ENCODE measurements at places on chromosomes 5 and 9.

DNA sequence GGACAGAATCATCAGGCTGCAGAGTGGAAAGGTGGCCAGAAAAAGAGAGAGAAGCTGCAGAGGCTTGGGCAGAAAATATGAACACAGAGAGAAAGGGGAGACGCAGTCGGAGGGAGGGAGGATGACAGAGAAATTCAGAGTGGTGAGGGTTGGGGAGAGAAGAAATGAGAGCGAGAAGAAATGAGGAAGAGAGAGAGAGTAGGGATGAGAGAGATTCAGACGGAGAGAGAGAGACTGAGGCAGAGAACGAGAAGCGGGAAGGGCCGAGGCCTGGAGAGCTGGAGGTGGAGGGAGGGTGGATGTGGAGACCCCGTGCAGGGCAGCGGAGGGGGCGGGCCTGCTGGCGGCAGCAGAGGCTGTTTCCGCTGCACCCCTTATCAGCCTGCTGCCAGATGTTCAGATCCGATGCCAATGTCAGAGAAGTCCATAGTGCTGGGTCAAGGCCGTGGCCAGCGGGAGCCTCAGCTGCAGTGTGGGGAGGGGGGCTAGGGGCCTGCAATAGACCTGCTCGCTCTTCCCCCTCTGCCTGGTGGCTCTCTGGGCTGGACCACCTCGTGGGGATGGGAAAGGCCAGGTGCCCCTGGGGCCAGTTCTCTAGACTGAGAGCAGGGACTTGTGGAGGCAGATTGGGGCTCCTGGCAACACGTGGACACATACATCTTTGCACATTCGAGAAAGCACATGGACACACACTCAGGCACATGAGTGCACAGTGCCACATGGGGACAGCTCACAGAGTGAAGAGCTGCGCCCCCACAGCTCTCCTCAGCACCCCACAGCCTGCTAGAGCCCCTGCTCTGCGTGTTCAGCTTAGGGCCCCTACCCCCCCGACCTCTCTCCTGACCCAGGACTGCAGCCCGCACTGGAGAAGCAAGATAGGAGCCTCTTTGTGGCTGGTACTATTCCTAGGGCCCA, 4.9 kb upstream of the NR5A1 start:
- DNase-seq, result no peak

GRCh38 chr9:13069498-13069897, 210.0 kb downstream of the MPDZ start:
- no peak for DNase-seq

DNA sequence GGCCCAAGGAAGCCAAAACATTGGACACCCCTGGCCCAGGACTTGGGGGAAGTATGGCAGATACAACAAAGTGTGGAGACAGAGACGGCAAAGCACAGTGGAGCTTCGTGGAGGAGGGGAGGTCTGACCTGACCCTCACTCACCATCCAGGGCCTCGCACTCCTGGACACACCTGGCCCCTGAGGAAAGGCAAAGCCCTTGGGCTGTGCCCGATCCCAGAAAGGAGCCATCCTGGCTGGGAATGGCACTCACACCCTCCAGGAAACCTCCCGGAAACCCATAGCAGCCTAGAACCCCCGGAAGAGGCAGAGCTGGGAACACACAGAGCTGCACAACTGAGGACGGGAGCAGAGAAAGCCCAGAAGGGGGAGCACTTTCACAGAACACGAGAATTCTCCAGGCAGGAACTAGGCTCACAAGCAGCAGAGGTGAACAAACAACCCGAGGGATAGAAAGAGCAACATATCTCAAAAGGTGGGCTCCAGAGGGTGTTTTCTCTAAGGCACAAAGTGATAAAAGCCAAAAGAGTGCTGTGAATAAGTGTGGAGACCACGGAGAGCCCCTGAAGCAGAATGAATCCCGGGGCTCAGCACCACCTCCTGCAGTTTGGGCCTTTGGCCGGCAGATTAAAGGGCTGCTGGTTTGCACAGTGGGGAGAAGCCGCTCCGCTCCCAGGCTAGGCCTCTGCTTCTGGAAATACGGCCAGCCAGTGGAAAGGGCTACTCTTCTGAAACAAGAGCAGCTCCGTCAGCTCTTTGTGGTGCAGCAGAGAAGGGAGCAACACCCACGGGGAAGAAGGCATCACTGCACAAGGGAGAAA, 108.2 kb downstream of the UBE2R2 start:
- DNase-seq, result no peak

DNA sequence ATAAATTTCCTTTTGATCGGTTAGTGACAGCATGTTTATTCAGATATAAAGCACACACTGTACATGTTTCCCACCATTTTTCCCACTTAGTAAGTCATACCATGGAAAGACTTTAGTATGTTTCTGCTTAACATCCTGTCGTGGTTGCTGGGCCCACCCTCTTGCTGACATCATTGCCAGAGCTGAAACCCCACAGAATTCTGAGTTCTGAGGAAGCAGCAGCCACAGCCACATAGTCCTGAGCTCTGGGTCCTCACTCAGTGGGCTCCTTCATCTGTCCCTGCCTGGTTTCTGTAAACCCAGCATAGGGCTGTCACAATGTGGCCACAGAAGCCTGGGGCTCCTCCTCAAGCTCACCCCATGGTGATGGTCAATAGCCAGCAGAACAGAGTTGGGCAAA, 441.5 kb downstream of the ENC1 start:
- no peak for DNase-seq

GRCh38 chr5:154285661-154286408, 95.3 kb downstream of the GALNT10 start:
- DNase-seq, result no peak

DNA sequence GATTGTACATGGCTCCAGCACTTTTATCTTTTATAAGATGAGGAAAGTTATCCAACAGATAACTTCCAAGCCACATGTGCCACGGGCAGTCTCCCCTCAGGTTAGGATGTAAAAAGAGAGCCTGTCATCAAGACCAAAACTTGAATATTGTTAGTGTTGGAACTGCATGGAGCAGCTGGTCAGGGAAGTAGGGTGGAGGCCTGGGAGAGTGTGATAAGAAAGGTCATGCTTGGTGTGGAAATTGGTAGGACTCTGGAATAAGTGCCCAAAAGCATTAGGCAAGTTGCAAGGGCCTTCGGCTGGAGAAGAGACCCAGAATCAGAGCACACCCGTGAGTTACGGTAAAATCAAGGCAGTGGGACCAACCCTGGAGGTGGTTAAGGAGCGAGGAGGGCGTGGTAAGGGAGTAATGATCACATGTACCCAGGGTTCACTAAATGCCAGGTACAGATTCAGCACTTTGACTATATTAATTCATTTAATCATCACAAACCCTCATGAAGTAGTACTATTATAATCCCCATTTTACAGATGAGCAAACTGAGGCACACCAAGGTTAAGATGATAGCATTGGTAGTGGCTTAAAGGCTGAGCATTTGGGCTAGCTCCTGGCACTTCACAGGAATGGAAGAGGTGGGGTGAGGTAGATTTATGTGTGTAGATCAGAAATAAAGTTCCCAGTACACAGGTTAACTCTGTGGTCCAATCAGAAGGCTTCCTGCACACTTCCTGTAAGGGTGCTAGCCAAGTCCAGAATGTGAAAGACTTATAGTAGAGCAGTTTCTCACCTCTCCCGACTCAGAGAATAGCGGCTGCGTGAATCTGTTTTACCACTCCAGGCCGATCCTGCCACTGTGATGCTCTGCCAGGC, 96.5 kb upstream of the ZNF608 start:
- DNase-seq, result no peak

DNA sequence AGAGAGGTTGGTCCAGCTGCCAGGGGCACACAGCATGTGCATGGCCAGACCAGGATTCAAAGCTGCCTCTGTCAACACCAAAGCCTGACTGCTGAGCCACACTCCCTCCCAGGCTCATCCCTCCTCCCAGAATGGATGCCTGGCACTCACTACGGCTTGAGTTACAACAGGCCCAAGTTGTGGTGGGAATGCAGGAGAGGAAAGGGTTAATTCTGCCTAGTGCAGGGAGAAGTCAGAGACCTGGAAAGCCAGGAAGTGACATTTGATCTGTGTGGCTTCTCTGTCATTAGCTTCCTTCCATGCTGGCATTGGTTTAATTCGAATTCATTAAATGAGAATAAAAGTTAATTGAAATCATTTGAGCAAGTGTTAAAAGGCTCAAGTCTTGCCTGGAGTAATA, 150.0 kb downstream of the NSG2 start:
- no peak for DNase-seq

DNA sequence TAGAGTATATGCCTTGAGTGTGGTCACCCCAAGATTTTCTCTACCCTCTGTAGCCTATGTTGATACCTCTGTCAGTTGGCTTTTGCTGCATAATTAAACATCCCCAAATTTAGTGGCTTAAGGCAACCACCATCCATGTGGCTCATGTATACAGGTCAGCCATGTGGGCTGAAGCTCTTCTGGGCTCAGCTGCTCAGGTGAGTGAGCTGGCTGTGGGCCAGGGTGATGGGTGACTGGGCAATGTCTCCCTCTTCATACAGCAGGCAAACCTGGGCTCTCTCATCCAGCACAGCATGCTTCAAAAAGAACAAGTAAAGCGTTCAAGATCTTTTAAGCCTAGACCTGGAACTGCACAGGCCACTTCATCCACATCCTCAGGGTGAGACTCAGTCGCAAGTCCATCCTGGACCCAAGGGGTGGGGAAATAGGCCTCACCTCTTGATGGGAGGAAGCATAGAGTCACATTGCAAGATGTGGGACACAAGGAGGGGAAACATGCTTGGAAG, 188.2 kb upstream of the TAS2R1 start:
- DNase-seq, result no peak

DNA sequence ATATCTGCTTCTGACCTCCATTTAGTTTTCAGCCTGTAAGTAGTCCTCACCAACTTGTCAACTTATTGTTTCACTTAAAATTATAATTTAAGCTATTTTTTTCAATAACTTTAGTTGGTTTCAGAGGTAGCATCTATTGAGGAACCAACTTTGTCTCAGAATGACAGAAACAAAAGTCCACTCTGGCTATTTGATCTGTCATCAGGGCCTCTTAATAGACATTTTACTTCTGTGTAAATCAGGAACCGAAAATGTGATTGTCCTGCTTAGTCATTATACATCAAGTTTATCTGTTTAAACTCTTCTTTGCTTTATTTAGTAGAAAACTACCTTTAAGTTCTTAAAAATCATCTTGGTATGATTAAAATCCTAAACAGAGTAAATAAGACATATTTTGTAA, 820.8 kb upstream of the EDIL3 start:
- DNase-seq, result no peak

DNA sequence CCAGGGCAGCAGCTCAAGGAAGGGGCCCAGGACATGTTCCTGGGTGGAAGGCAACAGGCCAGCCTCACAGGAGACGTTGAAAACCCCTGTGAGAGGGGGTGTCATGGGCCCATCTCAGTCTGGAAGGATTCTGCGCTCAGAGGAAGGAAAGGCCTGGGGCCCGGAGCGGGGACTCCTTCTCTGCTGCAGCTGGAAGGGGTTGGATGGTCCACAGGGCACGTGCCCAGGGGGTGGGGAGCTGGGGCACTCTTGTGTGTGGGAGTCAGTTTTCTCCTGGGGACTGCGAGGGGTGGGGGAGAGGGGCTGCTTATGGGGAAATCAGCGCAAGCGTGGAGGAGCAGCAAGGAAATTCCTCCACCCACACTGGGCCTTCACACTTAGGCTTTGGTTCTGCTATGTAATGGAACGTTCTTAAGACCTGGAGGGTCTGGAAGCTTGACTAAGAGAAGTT, 2.9 kb upstream of the LPCAT1 start:
- no peak for DNase-seq

GRCh38 chr9:71446473-71447411, 321.6 kb downstream of the CEMIP2 start:
- DNase-seq, result no peak

- DNase-seq, result no peak
Measured at GRCh38 chr5:39093352-39093751, 19.2 kb upstream of the RICTOR start.

DNA sequence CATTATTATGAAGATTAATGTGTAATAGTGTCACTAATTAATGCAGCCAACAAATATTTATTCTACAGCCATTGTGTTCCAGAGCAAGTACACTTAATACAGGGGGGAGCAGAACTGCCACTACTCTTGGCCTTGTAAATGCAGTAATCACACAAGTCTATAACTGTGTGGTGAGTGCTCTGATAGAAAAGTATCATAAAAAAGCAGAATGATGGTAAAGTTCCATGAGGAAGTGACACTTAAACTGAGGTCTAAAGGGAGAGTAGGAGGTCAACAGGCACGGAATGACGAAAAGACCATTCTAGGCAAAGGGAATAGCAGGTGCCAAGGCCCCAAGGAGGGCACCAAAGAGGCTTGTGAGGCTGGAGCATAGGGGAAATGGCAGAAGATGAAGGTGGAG, 142.9 kb downstream of the OSTF1 start:
- DNase-seq, result no peak

GRCh38 chr9:89723469-89724100, 118.8 kb downstream of the GADD45G start:
- no peak for DNase-seq

GRCh38 chr5:78235289-78235688, 59.2 kb downstream of the AP3B1 start:
- no peak for DNase-seq

DNA sequence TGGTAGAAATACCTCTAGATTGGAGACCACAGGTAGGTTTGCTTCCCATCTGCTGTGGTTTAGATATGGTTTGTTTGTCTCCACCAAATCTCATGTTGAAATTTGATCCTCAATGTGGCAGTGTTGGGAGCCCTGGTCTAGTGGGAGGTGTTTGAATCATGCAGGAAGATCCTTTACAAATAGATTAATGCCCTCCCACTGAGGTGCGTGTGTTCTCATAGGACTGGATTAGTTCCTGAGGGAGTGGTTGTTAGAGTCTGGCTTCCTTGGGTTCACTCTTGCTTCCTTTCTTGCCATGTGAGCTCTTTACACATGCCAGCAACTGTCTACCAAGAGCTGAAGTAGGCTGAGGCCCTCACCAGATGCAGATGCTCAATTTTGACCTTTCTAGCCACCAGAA, 391.1 kb upstream of the GRIA1 start:
- no peak for DNase-seq
